ENCODE measurements at places on chromosomes 2 and 18.

GRCh38 chr2:182220998-182221397, 205.8 kb downstream of the PDE1A start:
- no peak for DNase-seq

GRCh38 chr2:164734196-164734595, 107.4 kb downstream of the COBLL1 start:
- DNase-seq: no peak

DNA sequence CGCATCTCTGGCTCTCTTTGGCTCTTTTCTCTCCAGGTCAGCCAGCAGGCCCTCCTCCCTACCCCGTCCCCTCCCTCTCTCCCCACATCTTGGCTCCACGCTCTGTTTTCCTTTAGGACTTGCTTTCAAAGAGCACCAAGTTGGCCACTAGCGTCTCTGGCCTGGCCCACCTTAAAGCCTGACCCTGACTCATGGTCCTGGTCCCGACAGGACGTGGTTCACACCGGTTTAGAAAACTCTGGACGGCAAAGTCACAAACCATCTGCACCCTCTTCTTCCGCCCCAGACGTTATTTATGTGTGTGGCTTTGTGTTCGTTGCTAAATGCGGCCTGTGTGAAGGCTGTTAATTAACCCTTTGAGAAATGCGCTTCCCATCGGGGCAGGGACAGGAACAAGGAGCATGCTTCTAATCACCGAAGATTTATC, 169.0 kb upstream of the HAAO start:
- no peak for DNase-seq

DNA sequence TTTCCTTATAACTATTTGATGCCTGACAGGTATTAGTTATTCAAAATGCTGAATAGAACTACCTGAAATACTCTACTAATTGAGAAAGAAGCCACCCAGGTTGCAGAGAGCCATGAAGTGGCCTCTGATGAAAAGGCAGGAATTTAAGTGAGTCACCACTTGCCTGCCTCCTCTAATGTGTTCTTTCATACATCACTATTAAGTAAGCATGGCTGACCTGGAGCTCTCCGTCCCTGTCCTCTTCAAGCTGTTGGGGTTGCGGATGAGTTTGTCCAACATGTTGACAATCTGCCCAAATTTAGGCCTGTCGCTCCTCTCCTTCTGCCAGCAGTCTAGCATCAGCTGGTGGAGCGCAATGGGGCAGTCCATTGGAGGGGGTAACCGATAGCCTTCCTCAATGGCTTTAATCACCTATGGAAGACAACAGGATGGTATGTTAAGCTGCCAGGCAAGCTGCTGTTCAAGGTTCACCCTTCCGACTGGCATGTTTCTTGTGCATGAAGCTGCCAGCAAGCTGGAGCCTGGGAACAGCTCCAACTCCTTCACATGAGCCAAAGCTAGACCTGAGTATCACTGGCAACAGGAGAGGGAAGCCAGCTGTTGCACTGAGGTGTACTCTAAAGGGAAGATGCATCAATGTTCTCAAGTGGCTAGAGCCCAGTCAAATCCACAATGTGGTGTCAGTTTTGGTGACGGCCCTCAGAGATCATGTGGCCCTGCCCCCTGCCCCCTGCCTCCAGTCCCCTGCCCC, 142.2 kb downstream of the EPHA4 start:
- peak; percentile 28 for DNase-seq

DNA sequence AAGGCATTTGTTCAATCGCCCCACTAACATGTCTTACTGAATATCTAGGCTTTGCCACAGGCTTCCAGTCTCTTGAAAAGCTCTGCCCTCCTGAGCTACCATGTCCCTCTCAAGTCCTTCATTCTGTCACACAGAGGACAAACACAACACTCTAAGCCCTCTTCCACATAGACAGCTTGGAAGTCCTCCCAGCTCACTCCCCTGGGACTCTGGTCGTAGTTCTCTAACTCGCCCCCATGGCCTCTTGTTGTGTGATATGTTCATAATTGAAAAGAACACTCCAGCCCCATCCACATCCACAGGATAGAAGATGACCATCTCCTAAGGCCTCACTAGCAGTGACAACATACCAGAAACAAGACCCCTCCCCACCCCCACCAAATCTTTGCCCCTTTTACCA, 37.9 kb downstream of the BUB1 start:
- DNase-seq: no peak

GRCh38 chr2:197306024-197306695, 4.4 kb downstream of the ANKRD44 start:
- no peak for DNase-seq

Measured in DMS79 treated with DMSO at 0.1 percent for 48 hours (cell line).